Kidney (tissue), 22 donors: ENCODE measurements at places on chromosomes 7 and 10. TPM values are rescaled to one million over a fixed set of nuclear protein-coding genes. Genes with fewer than 3 reads are reported as not detected.

Gene FAM241B
- total RNA-seq, result 7.6 TPM

Gene NEURL1
- total RNA-seq, result 1.2 TPM

Gene AKR1C8
- 0.66 TPM for total RNA-seq

Gene PNLIPRP3
- total RNA-seq, result not detected

Gene LFNG
- 18.4 TPM for total RNA-seq

Gene RPP30
- 26.5 TPM for total RNA-seq

Gene STEAP1B
- total RNA-seq, result 0.79 TPM

Gene METTL27
- total RNA-seq, result 19.3 TPM

Gene PDE1C
- total RNA-seq, result 5.5 TPM

Gene KCNIP2
- 3.4 TPM for total RNA-seq

GRCh38 chr7:120856621-120857352, 1.2 kb downstream of the TSPAN12 start:
- peak; percentile 89 for DNase-seq

- DNase-seq, result no peak
Observed at GRCh38 chr10:66349726-66350125, 576.1 kb upstream of the LRRTM3 start.

DNA sequence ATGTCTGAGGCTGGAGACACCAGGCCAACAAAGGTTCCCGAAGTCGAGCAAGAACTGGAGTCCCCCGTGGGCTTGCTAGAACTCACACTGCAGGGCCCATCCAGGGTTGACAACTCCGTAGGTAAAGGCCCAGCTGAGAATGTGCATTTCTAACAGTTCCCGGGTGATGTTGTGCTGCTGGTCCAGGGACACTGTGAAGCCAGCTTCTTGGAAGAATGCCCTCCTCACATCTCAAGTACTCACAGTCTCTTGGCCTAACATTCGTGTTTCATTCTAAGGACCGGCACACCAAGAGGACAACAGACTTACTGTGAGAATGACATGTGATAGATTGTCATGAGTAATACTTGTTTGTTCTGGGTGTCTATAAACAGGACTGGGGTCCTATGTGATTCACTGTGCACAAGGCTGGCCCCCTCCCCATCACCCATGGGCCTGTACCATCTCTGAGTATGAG, 682.3 kb upstream of the IGFBP3 start:
- DNase-seq, result no peak

DNA sequence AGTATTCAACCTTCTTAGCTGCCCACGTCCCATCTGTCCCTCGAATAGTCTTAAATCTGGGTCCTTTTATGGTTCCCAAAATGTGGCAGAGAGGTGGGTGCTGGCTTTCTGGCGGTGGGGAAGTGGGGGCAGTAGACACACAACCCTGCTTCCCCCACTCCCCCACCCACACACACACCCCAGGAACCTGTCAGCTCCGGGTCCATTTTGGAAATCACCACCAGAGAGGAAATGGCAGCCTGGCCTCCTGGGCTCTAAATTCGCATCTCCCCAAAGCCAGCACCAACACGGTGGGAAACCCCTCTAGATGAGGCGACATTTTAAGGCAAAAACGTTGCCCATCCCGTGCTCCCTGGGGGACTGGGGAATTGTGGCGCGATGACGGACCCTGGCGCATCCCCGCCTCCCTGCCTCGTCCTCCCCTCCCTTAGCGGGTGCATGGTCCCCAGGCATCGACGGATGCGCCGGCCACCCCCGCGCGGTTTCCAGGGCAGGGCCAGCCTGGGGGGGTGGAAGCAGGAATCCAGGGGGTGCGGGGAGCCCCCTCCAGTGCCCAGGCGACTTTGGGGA, 702 bp downstream of the TMEM130 start:
- no peak for DNase-seq

GRCh38 chr7:147276783-147277370, 1160.3 kb downstream of the CNTNAP2 start:
- DNase-seq, result no peak

DNA sequence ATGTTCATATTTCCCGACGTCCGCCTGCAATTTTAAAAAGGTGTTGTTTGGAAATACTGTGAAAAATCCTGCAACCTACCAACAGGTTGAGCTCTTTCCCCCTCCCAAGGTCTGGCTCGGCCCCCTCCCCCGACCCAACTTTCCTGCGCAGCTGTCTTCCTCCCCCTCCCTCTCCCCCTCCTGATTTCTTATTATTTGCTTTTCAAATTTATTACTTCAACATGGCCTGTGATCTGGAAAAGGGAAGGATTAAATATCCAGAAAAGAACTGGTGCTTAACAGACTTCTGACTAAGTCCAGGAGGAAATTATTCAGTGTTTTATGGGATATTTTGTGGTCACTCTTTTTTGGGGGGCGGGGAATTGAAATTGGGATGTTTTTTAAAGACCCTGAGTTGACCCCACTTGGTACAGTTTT, 2.4 kb downstream of the ARID5B start:
- no peak for DNase-seq

DNA sequence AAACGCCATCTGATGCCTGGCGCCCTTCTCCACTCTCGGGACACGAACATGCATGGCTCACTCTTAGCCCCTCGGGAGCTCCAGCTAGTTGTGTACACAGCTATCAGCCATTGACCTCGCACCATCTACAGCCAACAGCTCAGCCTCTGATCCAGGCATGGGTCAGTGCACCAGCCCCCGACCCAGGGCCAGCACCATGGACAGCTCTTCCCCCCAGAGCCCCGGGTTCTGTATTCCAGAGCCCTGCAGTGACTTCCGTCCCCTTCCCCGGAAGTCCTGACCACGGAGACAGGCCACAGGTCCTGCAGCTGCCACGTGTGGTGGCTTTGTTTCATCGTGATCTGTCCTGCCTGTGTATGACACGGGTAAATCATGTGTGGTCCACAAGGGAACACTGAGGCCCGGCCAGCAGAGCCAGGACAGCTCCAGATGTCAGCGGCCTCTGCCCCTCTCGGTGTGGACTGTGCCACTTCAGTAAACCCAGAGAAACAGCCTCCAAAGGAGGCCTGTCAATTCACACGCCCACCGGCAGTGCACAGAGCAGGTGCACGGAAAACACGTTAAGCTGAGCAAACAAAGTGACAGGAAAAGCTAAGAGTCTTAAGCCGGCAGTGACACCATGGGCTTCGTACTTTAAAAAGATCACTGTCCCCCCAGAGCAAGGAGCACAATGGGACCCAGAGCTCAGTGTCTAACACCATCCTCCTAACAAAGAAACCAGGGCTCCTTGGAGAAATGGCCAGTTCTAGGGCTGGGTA, 13.0 kb downstream of the STK32C start:
- DNase-seq, result peak; percentile 26

- DNase-seq, result no peak
Observed at GRCh38 chr10:126156012-126156411, 232.3 kb downstream of the ADAM12 start.

- no peak for DNase-seq
Observed at GRCh38 chr10:76430061-76430645, 998.7 kb downstream of the LRMDA start.

DNA sequence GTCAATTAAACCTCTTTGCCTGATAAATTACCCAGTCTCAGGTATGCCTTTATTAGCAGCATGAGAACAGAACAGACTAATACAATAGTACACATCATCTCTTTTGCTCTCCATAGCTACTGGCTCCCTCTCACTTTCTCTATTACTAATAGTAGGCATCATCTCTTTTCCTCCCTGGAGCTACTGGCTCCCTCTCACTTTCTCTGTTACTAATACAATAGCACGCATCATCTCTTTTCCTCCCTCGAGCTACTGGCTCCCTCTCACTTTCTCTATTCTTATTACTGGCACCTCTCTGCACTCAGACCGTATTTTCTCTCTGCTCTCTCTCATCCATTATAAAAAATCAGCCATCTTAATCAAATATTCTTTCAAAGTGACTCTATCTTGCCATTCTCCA, 37.1 kb downstream of the SLC25A13 start:
- no peak for DNase-seq

DNA sequence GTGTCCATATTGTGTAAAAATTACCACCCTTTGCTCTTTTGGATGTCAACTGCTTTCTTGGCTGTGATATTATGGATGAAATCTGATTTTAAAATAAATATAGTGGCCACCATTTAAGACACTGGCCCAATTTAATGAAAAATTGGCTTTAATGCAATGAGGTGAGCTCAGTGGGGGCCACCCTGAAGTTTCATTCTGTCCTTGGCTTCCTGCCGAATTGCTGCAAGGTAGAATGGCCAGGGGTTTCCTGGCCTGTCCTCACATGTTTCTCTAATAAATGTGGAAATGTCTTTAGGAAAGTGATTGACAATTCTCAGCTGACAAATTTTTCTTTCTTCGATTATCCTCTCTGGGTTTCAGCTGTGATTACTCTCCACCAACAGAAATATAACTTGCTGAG, 36.0 kb downstream of the DYNC1I1 start:
- DNase-seq, result no peak

DNA sequence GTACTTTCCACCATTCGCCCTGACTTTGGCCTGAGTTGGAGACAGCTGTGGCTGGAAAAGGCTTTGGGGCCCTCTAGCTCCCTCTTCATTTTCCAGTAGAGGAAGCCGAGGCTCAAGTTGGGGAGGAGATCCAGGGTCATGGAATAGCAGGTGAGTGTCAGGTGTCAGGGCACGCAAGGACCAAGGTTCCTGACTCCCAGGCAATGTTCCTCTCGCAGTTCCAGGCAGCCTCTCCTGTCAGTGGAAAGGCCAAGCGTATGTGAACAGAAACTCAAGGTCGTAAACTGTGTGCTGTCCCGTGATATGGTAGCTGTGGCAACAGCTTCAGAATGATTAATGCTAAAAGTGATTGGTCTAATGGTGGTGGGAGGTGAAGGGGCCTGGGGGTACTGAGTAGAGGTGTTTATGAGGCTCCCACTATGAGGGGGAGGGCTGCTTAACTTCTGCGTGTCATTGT, 13.2 kb downstream of the ADAMTS14 start:
- peak; percentile 60 for DNase-seq

DNA sequence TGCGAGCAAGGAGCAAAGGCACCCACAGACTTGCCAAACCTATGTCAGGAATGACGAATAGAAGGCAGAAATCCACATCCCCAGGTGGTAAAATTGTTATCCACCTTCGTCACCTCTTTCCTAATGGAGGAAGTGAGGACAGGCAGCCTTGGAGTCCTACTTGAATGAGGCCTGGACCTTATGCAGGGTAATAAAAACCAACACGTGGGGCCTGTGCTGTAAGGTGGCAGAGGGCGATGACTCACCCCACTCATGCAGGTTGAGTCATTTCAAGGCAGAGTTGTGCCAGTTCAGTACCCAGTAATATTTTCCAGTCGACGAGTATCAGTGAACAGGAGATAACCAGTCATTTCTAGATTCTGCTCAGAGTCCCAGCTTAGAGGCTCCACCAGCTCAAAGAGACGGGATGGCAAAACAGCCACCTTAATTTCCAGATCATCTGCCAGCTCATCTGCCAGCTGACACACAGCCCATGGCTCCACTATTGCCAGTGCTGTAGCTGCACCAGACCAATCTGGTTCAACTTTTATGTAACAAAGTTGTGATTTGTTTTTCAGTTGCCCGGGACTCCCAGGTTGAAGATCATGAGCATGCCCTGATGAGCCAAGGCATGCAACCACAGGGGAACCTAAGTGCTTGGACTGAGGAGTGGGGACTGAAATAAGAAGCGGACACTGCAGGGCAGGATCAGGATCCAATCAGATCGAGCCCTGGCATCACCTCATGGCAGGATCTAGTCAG, 176.2 kb upstream of the ITGB1 start:
- DNase-seq, result no peak

DNA sequence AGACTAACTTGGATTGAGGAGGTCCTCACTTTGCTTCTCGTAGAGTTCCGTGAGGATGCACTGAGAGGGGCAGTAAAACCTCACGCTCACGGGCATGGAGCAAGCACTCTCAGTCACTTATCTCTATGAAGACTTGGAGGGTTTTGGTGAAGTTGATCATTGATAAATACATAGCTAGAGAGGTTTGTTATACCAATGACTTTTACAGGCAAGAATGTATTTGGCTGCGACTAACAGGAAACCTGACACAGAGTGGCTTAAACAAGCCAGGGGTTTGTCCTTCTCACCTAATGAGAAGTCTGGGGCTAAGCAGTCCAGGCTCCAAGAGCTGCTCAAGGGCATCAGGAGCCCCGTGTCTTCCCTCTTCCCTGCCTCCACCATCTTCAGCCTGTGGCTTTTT, 6.1 kb downstream of the BICC1 start:
- no peak for DNase-seq

DNA sequence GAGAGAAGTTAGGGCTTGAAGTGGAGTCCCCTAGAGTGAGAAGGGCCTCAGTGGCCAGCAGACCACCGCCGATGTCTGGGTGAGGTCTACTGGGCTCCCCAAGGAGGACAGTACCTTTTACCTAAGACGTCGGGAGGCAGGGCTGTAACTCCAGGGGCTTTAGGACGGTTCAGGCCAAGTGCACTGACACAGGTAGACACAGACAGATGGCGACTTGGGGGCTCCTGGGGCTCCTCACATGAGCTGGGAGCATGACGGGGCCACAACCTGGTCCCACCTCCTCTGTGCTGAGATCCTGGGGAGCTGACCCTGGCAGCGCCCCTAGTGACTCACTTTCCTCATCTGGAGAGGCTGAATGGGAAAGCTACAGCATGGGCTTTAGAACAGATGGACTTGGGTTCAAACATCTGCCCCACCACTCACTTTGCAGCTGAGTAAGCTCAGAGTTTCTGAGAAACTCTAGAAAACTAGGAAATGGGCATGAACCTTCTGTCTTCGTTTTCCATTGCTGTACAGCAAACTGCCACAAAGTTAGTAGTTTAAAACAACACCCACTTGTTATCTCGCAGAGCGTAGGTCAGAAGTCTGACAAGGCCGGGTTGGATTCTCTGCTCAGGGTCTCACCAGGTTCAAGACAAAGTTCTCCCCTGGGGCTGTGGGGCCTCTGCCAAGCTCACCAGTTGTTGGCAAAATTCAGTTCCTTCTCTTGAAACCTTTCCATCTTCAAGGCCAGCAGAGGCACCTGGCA, 4.7 kb upstream of the COMTD1 start:
- no peak for DNase-seq

DNA sequence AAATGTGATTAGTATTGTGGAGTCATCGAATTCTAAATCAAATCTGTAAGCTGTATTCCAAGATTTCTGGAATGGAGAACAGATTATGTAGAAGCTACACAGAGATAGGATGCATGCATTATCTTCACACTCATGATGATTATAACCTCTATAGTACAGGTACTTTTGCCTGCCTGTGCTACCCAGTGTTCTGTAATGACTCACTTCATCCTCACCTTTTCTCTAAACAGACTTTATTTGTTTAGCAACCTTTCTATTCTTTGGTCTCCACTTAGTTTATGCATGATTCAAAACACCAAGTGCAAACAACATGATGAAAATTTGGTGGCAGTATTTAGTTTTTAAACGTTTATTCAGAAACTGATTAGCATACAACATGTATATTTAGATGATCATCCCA, 68.4 kb upstream of the PRPS1L1 start:
- DNase-seq, result no peak

GRCh38 chr7:79702116-79702515, 248.6 kb upstream of the MAGI2 start:
- no peak for DNase-seq

GRCh38 chr10:22346096-22346661, 883 bp downstream of the SPAG6 start:
- peak; percentile 54 for DNase-seq

- DNase-seq, result no peak
Observed at GRCh38 chr7:18890134-18890533, 227.3 kb downstream of the TWIST1 start.

GRCh38 chr7:87328281-87328680, 17.2 kb upstream of the CROT start:
- DNase-seq, result no peak
